ENCODE measurements at places on chromosomes 6 and 20.

- DNase-seq: peak; percentile 84
Measured at GRCh38 chr6:16625291-16626265, 135.7 kb downstream of the ATXN1 start.

DNA sequence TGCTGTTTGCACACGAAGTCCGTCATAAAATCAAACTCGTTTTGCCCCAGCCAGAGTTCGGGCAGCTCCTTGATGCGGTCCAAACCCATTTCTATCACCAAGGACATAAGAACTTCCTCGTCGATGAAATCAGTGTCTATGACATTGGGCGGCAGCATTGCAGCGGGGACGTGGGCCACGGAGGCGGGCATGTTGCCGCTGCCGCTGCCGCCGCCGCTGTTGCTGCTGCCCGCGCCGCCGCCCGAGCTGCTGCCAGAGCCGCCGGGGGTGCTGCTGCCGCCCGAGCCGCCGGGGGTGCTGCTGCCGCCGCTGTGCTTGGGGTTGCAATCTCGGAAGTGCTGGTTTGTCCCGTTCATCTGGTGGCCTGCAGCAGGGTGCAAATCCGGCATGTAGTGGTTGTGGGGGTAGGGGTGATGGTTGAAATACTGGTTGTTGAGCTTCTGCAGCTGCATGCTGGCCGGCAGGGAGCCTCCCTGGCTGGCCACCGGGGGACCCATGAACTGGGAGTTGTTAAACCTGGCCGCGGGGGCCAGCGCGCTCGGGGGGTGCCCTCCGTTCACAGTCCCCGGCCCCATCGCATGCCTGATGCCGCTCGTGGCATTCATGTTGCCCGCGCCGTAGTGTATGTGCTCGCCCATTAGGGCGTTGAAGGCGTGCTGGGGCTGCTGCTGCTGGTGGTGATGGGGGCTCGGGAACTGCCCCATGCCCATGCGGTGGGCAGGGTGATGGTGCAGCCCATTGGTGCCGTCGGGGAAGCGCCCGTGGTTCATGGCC, 1.1 kb downstream of the CITED2 start:
- peak; percentile 58 for DNase-seq

DNA sequence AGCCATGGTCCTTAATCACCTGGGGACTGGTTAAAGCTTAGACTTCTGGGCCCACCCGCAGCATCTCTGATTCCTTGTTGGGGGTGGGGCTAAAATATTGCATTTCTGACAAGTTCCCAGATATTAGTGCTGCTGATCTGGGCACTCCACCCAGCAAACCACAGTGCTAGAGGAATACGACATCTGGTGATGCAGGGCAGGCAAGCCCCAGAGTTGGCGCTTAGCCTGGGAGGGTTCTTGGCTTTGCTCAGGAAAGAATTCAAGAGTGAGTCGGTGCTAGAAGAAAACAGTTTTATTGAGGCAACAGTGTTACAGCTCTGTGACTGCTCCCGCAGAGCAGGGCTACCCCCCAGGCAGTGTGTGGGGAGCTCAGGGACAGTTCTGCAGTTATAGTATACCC, 210.7 kb downstream of the TFAP2C start:
- DNase-seq: no peak

DNA sequence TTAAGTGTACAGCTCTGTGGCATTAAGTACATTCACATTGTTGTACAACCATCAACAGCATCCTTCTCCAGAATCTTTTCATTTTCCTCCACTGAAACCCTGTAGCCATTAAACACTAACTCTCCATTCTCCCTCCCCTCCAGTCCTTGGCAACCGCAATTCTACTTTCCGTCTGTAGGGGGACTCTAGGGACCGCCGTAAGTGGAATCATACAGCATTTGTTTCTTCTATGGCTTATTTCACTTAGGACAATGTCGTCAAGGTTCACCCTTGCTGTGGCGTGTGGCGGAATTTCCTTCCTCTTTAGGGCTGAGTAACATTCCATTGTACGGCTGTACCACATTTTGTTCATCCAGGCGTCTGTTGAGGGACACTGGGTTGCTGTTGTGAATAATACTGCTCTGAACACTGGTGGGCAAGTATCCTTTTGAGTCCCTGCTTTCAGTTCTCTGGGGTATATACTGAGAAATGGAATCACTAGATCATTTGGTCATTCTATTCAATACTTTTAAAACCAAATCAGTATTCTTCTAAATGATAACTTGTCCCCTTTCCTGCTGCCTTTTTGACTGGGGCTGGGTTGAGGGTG, 50.7 kb downstream of the PPP1R3G start:
- DNase-seq: peak; percentile 41

- no peak for DNase-seq
Measured at GRCh38 chr6:7580927-7581618, 8.9 kb upstream of the SNRNP48 start.

DNA sequence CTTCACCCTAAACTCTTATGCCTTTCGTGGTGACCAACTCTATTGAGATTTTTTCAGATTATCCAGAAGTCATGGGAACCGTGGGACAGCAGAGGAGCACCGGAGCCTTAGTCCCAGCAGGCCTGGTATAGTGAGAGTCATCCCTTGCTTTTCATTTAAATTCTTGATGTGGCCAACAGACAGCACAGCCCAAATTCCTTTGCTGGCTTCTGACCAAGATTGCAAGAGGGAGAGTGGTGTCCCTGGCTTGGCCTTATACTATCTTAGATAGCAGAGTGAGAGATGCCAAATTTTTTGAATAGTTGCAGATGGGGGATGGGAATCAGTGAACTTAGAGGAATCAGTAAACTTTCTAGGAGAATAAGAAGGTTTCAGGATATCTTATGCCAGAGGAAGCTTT, 7.8 kb downstream of the STX11 start:
- DNase-seq: peak; percentile 98

GRCh38 chr6:134187751-134188150, 130.2 kb downstream of the SGK1 start:
- no peak for DNase-seq

DNA sequence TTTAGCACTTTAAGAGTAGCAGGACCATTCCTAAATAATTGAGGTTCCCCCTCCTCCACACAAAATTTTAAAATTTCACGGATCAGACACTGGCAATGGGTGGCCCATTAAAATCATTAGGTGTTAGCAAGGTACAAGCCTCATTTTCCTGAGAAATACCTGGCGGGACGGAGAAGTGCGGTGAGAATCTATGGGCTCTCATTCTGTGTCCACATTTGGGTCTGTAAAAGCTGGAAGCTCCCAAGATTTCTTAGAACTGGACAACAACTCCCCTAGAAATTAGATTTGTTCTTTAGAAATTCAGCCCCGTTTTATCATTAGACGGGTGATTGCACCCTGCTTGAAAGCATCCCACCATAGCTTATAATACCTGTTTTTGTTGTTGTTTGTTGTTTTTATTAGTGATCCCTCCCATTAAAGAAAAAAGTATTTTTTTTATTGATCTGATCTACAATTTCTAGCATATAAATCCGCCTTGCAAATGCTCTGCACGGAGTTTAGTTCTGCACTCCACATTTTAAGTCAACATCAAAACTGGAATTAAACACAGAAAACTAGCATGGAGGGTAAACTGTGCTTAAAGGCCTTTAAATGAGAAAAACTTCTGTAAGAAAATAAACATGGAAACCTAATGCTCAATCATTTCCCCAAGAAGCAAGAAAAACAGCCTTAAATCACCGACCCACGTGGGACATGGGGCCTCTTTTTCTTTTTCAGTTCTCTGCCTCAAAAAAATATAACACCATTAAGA, 5.7 kb downstream of the SIM1 start:
- DNase-seq: no peak

- peak; percentile 10 for DNase-seq
Measured at GRCh38 chr6:83844170-83844569, 9.0 kb upstream of the RIPPLY2 start.

GRCh38 chr6:34679552-34680253, 16.9 kb downstream of the ILRUN start:
- peak; percentile 69 for DNase-seq

DNA sequence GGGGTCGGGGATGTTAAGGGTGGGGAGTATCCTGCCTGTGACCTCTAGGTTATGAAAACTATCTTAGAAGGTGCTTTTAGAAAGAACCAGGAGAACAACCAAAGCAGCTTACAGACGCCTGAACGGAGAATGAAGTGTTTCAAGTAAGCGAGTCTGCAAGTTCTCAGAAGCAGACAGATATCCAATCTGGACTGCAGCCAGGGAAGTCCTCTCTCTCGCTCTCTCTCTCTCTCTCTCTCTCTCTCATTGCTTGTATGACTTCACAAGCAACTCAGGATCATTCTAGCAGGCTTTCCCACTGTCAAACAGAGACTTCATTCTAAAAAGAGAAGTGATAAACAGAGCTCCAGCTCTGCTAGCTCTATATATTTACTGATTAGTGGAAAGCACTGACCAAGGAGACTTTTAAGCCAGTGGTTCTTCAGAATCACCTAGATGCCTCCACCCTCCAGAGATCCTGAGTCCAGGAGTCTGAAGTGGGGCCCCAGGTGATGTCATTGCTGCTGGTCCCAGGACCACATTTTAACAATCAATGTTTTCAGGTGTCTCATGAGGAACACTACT, 6.0 kb downstream of the TCF21 start:
- no peak for DNase-seq

- no peak for DNase-seq
Measured at GRCh38 chr6:20061952-20062351, 150.3 kb downstream of the MBOAT1 start.

DNA sequence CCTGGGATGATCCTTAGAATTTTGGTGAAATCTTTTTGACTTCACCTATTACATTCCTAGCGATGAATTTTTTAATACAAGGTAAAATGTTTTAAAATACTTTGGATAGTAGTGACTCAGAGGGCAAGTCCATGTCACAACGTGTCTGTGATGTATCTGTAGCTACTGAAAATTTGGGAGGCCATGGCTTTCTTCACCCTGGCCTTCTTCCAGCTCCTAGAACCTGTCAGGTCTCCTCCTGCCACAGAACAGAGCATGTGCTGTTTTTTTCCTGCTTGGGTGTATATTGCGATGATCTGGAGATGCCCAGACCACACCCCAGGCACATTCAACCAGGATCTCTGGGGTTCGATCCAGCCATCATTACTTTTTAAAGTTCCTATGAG, 194.4 kb downstream of the BTBD3 start:
- DNase-seq: no peak

Data from fibroblast of skin of back (primary cell).